ENCODE measurements at places on chromosomes 3 and 15.

- DNase-seq = peak; percentile 47
These were observed 7.6 kb downstream of the SHF start for GRCh38 chr15:45180201-45180600.

DNA sequence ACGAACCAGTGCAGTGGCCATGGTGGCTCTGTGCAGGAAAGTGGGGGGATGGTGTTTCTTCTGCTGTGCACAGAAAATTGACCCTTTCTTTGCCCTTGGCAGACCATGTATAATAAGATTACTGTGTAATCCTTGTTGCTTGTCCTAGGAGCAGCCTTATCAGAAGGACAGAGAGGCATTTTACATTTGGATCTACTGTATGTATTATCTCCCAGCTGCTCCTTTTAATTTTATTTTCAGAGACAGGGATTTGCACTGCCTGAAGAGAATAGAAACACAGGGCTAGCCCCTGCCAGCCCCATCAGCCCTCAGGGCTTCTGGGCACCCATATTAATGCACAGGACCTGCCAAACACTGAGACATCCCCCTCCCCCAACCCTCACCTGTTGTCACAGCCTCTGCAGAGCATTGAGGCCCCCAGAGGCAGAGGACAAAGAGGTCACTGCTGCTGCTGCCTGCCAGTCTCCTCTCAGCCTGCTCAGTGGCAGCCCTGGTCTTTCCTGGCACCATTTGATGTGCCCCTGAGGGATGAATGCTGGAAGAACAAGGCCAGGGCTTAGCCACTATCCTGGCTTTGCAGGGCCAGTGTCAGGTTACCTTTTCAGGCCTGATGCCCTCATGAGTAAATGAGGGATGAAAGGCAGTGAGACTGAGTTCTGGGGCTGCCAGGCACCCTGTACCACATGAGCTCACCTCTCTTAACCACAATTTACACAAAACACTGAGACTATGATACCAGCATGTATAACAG, 533.4 kb downstream of the NTRK3 start:
- no peak for DNase-seq

GRCh38 chr3:97871801-97872524, 50.2 kb downstream of the CRYBG3 start:
- no peak for DNase-seq

DNA sequence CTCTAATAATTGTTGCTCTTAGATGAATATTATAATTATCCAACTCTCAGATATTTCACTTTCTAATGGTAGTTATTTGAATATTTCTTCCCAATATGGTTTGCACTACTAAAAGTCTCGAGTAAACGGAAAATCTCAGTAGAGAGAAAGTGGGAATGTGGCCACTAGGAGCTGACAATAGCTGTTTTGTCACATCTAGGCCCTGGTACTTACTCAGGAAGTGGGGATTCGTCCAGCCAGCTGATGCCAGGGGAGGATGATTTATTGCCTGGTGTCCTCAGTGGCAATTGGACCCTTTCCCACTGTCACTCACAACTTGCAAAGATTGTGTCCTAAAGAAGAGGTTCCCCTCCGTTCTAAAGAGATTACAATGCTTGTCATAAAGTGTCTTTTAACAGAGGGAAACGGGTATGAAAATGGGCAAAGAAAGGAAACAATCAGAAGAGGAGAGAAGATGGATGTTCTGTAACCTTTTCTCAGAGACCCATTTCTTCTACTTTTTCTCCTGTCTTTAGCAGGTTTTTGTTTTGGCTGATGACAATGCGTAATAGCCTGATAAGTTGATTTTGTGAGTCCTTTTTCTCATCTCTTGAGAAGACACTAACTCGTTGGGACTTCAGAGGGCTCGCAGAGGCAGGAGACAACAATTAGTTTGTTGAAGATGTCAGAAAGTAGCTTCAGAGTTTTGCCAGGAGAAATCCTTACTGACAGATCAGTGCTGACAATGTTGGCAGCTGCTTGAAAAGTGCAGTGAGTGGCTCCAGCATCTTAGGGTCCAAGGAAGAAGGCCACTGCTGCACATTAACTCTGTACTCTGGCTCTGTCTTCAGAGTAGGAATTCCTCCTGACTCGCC, 320.6 kb downstream of the MECOM start:
- no peak for DNase-seq

DNA sequence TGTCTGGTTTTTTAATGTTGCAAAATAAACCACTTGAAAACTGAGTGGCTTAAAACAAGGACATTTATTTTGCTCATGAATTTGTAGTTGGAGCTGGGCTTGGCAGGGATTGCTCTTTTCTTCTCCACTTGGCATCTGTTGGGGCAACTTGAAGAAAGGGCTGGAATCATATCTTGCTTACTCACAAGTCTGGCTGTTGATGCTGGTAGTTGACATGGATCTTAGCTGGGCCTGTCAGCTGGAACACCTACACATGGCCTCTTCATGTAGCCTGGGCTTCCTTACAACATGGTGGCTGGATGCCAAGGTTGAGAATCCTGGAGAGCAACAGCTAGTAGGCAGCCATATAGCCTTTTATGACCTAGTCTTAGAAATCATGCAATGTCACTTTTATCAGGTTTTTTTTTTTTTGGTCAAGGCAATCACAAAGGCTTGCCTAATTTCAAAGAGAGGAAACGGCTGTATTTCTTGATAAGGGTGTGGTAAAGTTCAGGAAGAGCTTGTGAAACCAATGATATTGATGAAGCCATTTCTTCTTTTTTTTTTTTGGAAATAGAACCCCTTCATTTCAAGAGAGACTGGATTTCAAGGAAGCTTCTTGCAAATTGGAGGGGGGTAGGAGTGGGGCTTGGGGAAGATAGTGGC, 262.1 kb downstream of the IL20RB start:
- DNase-seq = no peak

DNA sequence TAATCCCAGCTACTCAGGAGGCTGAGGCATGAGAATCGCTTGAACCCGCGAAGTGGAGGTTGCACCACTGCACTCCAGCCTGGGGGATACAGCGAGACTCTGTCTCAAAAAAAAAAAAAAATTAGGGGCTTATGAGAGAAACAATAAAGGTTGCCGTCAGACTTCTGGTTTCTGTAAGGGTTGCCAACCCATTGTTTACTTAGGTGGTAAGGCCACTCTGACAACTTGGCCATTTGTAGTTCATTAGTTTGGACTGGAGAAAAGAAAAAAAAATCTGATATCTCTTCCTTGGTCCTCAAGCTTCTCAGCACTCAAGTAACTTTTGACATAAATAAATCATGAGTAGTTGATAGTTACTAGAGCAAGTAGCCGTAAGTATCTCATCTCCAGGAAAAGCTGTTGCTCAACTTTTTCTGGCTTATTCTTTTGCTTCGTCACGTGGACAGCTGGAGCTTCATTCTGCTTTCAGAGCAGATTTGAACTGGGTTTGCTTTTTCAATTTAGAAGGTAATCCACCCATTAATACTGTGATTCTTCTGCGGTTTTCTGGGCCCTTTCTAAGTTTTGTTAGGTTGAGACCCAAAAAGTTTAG, 9.4 kb downstream of the SNX1 start:
- peak; percentile 41 for DNase-seq

DNA sequence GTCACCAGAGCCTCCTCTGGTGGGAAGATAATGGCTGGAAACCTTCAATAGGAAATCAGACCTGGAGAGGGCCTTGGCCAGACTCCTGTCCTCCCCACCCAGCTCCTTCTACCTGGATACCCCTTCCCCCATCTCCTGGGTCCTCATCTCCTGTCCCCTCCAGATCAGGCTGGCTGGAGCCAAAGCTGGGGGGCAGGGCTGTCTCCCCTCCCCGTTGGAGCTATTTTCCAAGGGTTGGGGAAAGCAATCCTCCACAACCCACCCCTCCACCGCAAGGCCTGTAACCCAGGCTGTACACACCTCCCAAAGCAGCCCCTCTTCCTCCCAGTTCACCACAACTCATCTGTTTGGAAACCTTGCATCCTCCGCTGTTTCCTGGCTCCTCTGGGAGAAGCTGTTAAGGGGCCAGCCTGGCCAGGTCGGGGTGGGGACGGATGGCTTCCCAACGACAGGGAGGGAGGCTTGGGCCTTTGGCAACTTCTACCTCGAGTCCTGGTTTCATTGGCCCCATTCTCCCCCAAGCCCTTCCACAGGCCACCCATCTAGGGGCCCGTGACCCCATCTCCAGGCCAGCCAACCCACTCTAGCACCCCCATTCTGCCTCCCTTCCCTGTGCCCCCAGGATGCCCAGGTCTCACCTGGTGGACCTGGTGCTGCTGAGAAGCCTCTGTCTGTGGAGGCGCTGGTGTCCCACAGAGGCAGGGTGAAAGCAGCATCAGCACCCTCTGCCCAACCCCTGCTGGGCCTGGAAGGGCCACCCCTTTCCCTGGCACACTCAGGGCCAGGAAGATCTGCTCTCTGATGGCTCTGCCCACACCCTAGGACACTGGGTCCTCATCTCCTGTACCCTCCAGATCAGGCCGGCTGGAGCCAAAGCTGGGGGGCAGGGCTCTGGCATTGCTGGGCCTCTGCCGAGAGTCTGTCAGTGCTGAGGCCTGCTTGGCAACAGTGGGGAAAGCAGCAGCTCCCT, 22.1 kb upstream of the GOLGA6C start:
- no peak for DNase-seq

GRCh38 chr3:31288641-31289100, 244.1 kb upstream of the STT3B start:
- peak; percentile 27 for DNase-seq

DNA sequence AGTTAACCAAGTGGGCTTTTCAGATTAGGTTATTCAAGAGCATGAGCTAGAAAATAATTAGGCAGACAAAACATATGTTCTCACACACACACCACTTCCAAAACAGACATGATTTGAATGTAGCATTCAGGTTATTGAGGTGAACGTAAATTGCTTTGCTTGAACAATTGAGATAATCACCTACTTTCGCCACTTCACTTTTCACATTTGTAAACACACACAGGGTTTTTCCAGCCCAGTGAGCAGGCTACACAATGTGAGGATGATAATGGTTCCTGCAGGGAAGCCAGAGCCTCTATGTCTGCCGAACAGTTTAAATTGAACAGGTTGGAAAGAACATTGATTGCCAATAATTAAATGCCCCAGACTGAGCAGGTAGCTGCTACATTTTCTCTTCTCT, 560.8 kb downstream of the OCA2 start:
- DNase-seq = no peak

- DNase-seq = no peak
These were observed 79.8 kb upstream of the ZPLD1 start for GRCh38 chr3:102354818-102355515.

GRCh38 chr3:19250959-19251610, 102.8 kb downstream of the KCNH8 start:
- no peak for DNase-seq

DNA sequence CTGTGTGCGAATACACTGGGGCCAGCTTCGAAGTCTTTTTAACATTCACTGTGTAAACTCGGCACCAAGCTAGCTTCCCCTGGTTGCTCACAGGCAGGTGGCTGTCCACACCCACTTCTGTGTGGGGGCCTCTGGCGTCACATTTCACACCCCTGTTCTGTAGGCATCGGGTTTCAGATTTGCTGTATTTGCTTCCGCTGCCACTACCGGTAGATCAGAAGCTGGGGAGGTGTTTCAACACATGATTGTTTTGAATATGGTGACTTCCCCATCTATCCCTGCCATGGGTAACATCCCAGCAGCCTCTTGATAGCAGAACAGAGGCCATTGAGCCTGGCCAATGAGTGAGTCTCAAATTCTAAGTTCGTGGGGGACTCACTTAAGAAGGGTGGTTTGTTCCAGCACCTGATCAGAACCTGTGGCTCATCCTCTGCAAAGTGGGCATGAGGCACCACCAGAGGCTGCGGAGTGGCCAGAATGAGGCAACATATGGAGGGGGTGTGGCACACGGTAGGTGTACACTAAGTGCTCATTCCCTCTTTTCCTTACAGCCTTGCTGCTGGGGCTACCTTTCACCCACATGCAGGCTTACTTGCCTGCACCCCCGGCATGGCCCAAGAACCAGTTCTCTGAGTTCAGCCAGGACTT, 61.5 kb downstream of the IQSEC1 start:
- DNase-seq = peak; percentile 82

DNA sequence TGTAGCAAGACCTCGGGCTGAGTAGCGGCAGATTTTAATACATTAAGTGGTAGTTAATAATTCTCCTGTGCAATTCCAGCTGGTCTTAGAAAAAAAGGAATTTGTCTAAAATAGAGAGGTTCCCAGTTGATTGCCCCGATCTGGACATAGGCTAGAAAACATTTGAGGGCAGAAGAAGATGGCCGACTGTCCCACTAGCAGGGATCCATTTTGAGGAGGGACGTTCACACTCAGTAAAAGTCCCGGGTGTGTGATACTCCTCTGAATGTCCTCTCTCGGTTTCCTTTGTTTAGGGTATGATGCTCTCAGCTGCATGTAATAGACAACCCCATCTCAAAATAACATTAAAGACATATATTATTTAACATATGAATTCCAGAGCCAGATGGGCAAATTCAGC, 77.9 kb upstream of the OXTR start:
- DNase-seq = no peak

- no peak for DNase-seq
These were observed 7.9 kb upstream of the UBXN7 start for GRCh38 chr3:196440041-196440537.

DNA sequence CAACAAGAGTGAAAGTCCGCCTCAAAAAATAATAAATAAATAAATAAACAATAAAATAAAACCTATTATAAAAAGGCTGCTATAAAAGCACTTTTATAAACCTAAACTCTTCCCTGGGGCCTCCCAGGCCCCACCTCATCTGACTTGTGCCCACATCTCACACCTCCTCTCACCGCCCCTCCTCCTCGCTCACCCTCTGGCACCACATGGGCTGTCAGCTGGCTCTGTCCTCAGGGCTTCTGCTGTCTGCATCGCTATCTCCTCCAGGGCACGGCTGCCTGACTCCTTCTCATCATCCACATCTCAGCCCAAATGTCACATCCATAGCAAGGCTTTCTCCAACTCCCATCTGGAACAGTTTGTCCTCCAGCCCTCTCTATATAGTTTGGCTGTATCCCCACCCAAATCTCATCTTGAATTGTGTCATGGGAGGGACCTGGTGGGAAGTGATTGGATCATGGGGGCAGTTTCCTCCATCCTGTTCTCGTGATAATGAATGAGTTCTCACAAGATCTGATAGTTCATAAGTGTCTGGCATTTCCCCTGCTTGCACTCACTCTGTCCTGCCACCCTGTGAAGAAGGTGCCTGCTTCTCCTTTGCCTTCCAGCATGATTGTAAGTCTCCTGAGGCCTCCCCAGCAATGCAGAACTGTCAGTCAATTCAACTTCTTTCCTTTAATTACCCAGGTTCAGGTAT, 8.8 kb upstream of the SH3BP5 start:
- no peak for DNase-seq

GRCh38 chr15:67090297-67091070, 25.1 kb downstream of the SMAD3 start:
- DNase-seq = no peak

- no peak for DNase-seq
These were observed 115.2 kb downstream of the NTRK3 start for GRCh38 chr15:88141269-88141889.

Data from KBM-7 (cell line).